GM04504 (cell line): ENCODE measurements at places on chromosomes 4 and X.
A peak's percentile ranks its signal among the peaks of the same experiment; 100 is the strongest.

DNA sequence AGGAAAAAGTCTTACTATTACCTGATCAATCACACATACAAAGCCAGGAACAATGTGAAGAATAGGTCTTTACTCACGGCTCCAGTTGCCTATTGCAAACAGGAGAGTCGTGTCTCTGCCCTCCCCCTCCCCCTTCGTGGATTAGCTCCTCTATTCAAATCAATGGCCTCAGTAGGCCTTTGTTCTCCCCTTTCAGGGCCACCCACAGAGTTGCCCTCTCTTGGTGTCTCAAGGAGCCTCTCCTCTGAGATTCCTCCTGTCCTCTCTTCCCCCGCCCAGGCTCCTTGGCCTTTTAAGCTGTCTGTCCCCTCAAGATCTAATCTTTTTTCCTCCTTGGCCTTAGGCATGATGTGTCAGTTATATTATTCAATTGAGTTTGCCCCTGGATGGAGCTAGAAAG is 107.2 kb upstream of the NALF2 start:
- no peak for DNase-seq

GRCh38 chr4:107098401-107098800 is 62.3 kb upstream of the DKK2 start:
- DNase-seq = no peak

GRCh38 chr4:7282786-7283440 is 90.6 kb downstream of the SORCS2 start:
- no peak for DNase-seq

DNA sequence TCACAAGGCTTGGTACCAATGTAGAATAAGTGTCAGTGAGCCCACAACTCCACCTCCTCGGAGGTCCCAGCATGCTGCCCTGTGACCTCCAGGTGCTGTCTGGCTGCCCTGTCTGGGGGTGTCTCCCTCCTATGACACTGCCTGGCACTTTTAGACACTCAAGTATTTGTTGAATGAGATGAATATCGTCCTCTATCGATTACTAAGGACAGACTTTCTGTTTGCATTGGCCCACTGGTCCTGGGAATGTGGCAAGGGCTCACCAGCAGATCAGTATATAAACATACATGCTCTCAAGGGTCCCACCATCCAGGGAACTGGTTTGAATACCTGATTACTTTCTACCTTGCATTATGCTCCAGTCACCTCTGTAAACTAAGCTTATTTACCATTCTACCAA is 333.0 kb downstream of the NR3C2 start:
- no peak for DNase-seq

- no peak for DNase-seq
These were observed 85.1 kb downstream of the SPRY1 start for GRCh38 chr4:123481717-123482116.

DNA sequence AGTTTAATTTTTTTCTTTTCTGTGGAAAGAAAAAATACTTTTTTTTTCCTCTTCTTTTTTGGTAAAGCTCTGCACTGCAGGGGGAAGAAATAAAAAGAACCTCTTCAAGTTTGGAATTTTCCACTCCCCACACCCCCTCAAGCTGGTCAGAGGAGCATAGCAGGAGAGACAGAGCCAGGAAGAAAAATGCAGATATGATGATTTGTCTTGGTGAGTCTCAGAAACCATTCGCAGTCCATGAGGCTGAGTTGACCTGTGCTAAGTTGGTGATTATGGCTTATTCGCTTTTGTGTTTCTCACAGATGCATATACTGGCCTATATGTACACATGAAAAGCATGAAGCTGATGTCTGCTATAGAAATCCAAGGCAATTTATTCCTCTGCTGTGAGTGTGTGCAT is 205.9 kb downstream of the LDB2 start:
- no peak for DNase-seq

DNA sequence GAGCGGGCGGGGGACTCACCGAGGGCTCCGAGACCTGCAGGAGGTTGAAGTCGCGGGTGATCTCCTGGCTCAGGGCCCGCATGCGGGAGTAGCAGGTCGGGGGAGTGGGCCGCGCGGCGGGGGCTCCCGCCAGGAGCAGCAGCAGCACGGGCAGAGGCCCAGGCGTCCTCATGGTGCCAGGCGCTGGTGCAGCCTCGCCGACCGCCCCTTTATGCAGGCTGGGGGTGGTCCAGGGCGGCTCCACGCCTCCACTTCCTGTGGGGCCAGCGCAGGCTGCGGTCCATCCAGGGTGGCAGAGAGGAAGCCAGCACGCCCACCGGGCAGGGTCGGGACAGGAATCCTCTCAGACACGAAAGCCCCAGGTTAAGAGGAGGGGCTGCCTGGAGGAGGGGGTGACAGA is at the start of gene CYTL1:
Gene CYTL1 (minus strand): TSS at position 185 of the 400 bp plus-strand sequence. CDS start 13 bp downstream, at position 172.
- DNase-seq = no peak

GRCh38 chrX:23901060-23901459 is 6.7 kb downstream of the APOO start:
- no peak for DNase-seq

DNA sequence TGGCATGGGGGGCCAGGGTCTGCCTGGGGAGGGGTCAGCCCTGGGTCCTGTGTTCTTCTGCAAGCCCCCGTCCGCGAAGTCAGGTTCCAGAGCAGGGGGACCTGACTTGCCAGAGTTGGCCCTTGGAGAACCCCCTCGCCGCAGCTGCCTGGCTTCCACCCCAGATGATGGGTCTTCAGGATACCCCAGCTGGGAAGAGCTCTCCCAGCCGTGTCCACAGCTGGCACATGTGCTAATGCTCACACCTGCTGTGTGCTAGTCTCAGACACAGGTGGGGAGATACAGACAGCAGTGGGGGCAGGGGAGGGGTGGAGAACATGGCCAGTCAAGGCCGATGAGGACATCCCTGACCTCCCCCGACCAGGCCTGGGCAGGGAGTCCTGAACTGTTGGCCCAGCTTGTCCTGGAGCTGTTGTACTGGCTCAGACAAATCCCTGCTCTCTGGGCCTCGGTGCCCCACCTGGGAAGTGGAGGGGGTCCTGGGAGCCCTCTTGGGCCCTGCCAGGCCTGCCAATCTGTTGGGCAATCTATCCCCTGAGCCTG is 3.5 kb downstream of the ADRA2C start:
- no peak for DNase-seq

DNA sequence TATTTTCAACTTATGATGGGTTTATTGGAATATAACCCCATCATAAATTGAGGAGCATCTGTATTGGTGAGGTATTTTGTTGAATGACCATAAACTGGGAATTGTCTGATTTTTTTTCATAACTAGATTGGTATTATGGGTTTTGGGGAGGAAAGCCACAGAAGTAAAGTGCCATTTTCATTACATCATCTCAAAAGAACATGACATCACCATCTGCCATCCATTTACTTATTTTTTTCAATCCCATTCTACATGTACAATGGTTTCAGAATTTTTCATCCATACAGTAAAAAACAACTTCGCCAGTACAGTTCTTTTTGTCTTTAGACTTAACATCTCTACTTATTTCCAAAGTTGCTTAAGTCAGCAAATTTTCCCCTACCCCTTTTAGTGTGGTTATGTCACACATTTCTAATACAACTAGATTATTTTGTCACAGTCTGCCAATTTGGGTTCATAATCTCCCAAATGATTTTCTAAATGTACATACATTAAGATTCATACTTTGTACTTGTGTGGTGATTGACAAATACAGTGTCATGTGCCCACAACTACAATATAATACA is 459.4 kb downstream of the IDS start:
- DNase-seq = no peak

- no peak for DNase-seq
These were observed 173.8 kb downstream of the AR start for GRCh38 chrX:67717571-67717970.

- DNase-seq = no peak
These were observed 10.7 kb downstream of the CLNK start for GRCh38 chr4:10673817-10674369.

DNA sequence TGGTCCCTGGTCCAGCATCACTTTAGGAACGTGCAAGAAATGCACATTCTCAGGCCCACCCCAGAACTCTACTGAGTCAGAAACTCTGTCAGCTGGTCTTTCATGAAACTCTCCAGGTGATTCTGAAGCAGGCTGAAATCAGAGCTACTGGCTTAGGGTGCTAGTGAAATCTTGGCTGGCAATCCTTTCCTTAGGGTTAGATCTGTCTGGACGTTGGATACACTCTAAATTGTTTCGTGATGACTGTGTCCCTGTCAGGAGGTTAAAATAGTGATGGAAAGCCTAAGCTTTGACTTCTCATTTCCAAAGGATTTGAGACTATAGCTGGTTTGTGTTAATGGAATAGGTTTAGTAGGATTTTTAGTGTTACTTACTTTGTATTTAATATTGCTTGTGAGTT is 99.1 kb downstream of the ARHGAP10 start:
- DNase-seq = no peak

GRCh38 chrX:23952984-23953907 is 45.4 kb downstream of the CXorf58 start:
- no peak for DNase-seq

GRCh38 chr4:139651282-139652194 is 14.1 kb upstream of the MGST2 start:
- DNase-seq = peak; percentile 48

- no peak for DNase-seq
These were observed 70.2 kb upstream of the NOCT start for GRCh38 chr4:138945401-138945800.

DNA sequence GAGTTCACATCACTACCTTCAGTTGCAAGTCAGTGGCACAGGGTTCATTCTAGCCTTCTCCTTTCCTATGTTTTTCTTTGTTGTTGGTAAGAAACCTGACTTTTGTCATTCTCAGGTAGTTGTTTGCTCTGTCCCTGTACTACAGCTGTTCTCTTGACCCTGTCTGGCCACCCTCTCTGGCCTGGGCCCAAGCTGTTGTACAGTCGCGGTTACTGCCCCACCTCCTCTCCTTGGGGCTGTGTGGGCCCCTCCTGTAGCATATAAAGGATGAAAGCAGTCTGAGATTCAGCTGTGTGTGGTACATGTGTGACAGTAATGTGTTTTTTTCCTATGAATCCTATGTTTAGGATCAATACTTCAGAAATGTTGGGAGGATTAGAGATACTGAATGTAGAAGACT is 12.5 kb downstream of the MOB1B start:
- DNase-seq = no peak

- no peak for DNase-seq
These were observed 48.4 kb downstream of the IDS start for GRCh38 chrX:149456476-149457245.

- DNase-seq = no peak
These were observed 646.9 kb downstream of the STPG2 start for GRCh38 chr4:97496298-97496873.

GRCh38 chr4:55830048-55830447 is 10.5 kb downstream of the EXOC1L start:
- DNase-seq = no peak

DNA sequence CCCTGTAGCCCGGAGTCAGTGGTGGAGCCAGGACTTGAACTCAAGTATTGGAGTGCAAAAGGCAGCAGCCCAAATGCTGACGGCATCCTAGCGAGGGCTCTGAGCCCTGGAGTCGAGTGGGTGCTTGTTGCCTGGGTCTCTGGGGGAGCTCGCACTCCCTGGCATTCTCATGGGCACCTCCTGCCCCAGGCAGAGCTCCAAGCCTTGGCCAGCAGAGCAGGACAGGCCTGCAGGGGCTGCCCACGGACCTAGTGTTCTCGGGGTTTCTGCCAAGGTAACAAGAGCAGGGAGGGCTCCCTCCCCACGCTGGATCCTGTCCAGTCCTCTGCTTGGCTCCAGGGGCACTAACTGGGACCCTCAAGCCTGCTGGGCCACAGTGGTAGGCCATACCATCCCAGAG is 17.6 kb upstream of the WFS1 start:
- no peak for DNase-seq
